Activated B cell treated with CpG ODN at 0.5 μM for 24 hours (primary cell): ENCODE measurements at places on chromosomes 4 and X.

DNA sequence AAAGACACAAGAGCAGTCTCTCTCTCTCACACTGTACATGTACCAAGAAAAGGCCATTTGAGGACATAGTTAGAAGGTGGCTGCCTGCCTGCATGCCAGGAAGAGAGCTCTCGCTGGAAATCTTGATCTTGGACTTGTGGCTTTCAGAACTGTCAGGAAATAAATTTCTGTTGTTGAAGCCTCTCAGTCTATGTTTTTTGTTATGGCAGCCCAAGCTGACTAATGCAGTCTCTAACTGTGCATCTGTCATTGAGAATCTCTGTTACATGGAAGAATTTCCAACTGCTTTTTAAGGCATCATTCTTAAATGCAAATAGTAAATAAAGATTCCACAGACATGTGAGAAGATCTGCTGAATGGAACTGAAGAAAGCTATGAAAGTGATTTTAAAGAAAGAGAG lies 198.3 kb downstream of the PCDH10 start:
- DNase-seq, result no peak

DNA sequence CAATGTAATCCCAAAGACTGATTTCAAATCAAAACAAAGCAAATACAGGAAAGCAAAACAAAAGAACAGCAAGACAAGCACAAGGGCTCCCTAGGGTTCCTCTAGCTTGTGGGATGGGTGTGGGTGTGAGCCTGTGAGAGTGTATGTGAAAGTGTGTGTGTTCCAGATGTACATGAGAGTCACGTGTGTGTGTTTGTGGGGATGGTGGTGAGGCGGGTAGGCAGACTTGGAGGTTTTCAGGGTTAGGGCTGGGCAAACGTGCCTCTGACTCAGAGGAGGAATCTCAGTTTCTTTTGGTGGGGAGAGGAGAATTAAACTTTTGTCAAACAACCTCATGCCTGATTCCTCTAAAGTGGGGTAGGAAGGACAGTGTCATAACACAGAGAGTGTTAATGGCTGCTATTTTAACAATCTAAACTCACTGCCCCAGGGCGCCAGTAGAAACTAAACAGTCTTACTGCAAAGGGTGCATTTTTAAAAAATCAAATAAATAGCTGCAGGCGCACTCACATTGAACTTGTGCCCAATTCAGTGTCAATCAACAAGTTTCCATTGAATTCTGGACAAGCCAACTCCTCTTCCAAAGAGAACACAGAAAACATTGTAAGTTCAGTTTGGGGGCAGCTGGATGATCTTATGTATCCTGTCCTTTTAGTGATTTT lies 51.8 kb downstream of the CHRDL1 start:
- DNase-seq, result no peak

DNA sequence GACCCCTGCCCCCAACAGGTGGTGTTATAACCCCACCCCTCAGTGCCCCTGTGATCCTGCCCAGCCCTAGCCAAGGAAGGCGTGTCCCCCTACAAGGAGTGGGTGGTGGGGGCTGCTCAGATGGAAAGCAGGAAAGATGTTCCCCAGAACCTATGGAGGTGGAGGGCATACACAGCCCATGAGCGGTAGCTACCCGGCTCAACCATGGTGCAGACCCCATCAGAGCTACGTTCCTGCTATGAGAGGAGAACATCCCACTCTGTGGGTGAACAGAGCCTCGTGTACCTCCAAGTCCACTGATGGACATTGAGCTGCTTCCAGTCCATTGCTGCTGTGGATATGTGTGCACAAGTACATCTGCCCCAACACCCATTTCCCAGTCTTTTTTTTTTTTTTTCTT lies 71.1 kb downstream of the SHOX start:
- no peak for DNase-seq

- DNase-seq, result no peak
Observed at GRCh38 chr4:85399270-85399669, 75.7 kb upstream of the ARHGAP24 start.

- DNase-seq, result no peak
Observed at GRCh38 chrX:46477435-46477834, 67.8 kb downstream of the ZNF674 start.

DNA sequence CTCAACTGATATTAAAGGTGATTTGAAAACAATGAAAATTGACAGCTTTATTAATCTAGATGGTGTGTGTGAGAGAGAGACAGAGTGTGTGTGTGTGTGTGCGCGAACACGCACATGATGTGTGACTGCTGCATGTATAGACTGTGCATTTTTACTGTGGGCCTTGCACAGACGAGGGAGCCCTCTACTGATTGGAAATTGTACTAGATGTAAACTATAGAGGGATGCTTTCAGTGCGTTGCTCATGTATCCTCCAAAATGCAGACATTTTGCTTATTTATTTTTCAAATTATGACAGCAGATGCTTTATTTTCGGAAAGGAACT lies 168.4 kb upstream of the GK2 start:
- DNase-seq, result no peak

DNA sequence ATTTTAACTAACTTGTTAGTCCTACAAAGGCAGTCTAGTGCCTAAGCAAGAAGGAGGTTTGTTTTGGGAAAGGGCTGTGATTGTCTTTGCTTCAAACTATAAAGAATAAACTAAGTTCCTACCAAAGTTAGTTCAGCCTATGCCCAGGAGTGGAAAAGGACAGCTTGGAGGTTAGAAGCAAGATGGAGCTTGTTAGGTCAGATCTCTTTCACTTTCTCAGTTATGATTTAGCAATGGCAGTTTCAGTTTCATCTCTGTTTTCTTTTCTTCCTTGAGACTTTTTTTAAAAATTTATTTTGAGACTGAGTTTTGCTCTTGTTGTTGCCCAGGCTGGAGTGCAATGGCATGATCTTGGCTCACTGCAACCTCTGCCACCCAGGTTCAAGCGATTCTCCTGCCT lies 82.9 kb upstream of the NLGN4X start:
- DNase-seq, result no peak

GRCh38 chr4:26822546-26822945 lies 38.1 kb upstream of the STIM2 start:
- DNase-seq, result no peak
